Lung (tissue), 17 donors: ENCODE measurements at places on chromosomes 6 and 20.

GRCh38 chr6:84280639-84281038, 53.2 kb upstream of the CEP162 start:
- H3K27me3 ChIP-seq: no peaks in the 10 kb centered on the region
- no peak overlapping the region for H3K27ac ChIP-seq
- no peak overlapping the region for H3K4me3 ChIP-seq
- H3K36me3 ChIP-seq: no peaks in the 10 kb centered on the region

DNA sequence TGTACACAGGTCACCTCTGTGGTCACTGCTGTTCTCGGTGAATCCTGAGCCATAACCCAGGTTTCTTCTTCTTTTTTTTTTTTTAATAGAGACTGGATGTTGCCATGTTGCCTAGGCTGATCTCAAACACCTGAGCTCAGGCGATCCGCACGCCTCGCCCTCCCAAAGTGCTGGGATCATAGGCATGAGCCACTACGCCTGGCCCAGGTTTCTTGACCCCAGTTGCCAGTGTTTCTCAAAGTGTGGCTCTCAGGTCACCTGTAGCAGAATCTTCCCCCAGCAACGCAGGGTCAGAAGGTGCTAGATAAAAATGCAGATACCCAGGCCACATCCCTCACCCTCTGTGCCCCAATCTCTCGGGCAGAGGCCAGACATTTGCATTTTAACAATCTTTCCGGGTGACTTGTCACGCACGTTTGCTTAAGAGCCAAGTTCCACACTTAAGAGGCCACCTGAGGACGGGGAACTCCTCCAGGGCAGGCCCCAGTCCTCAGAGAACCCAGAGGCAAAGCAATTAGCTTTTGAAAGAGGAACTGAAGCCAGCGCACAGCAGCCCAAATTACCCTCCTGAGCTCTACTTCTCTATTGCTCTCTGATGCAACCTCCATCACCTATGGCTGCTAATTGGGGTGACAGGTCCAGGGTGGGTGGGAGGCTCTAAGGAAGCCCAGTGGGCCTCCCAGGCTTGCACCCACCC, 81.8 kb downstream of the NFATC2 start:
- H3K36me3 ChIP-seq: no peaks in the 10 kb centered on the region
- H3K27me3 ChIP-seq: no peaks in the 10 kb centered on the region
- no peak overlapping the region for H3K4me3 ChIP-seq
- DNase-seq: no peak
- H3K4me1 ChIP-seq: peaks cover 12% of the 10 kb centered on the region

GRCh38 chr6:90547079-90547478, 39.8 kb downstream of the MAP3K7 start:
- H3K27me3 ChIP-seq: no peaks in the 10 kb centered on the region
- H3K4me1 ChIP-seq: no peaks in the 10 kb centered on the region
- no peak overlapping the region for H3K4me3 ChIP-seq
- peaks cover 14% of the 10 kb centered on the region for H3K36me3 ChIP-seq
- no peak overlapping the region for H3K27ac ChIP-seq

GRCh38 chr6:57822896-57823358, 505.5 kb downstream of the PRIM2 start:
- DNase-seq: no peak
- no peak overlapping the region for H3K4me3 ChIP-seq
- peaks cover 8% of the 10 kb centered on the region for H3K27me3 ChIP-seq

- H3K4me3 ChIP-seq: no peak overlapping the region
- H3K36me3 ChIP-seq: no peaks in the 10 kb centered on the region
- H3K27me3 ChIP-seq: no peaks in the 10 kb centered on the region
- no peak for DNase-seq
These were observed 26.5 kb upstream of the ZFAND3 start for GRCh38 chr6:37793067-37793466.

GRCh38 chr6:66717801-66718200, 1010.8 kb upstream of the EYS start:
- DNase-seq: no peak
- no peaks in the 10 kb centered on the region for H3K27me3 ChIP-seq
- H3K36me3 ChIP-seq: no peaks in the 10 kb centered on the region
- no peak overlapping the region for H3K4me3 ChIP-seq

GRCh38 chr6:19175023-19175422, 662.1 kb upstream of the ID4 start:
- H3K27ac ChIP-seq: no peak overlapping the region
- no peak for DNase-seq
- no peaks in the 10 kb centered on the region for H3K36me3 ChIP-seq

GRCh38 chr6:44668976-44669934, 281.7 kb downstream of the CDC5L start:
- no peak overlapping the region for H3K4me3 ChIP-seq
- H3K4me1 ChIP-seq: no peaks in the 10 kb centered on the region
- no peaks in the 10 kb centered on the region for H3K27me3 ChIP-seq
- no peak overlapping the region for H3K27ac ChIP-seq
- peak; percentile 67 for DNase-seq
- no peaks in the 10 kb centered on the region for H3K36me3 ChIP-seq

DNA sequence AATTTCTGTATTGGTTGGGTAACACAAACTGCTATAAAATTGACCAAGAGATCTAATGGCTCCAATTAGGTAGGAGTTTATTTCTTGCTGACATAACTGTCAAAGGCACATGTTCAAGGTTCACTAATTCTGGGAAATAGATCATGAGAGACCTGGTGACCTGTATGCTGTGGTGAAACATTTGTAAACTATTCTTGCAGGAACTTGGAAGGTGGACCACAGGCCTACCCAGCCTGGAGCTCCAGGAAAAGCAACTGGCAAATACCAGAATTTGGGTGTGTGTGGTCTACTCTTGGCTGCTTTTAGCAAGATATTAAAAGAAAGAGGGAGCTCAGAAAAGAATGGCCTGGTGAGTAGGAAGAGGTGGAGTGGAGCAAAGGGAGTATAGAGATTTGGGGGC, 184.6 kb downstream of the QKI start:
- no peak for DNase-seq
- no peaks in the 10 kb centered on the region for H3K4me1 ChIP-seq
- H3K4me3 ChIP-seq: no peak overlapping the region
- H3K36me3 ChIP-seq: no peaks in the 10 kb centered on the region
- no peaks in the 10 kb centered on the region for H3K27me3 ChIP-seq

DNA sequence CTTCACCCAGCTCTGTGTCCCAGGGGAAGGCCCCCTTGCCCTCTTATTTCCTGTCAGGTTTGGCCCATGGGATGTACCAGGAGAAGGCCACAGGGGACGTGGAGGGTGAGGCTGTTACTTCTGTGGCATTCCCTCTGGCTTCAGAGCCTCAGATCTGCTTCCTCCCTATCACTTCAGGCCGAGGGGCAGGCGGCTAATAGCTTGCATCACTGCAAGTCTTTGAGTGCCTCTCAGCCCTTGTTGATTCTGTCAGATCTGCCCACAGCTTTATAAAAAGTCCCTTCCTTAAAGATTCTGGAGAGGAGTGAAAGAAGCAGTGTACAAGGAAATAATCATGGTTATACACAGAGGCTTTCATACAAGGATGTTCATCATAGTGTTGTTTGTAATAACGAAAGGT, 86.9 kb downstream of the LRFN2 start:
- no peaks in the 10 kb centered on the region for H3K27me3 ChIP-seq
- no peak overlapping the region for H3K27ac ChIP-seq
- peak; percentile 66 for DNase-seq
- H3K4me3 ChIP-seq: no peak overlapping the region
- H3K4me1 ChIP-seq: peaks cover 8% of the 10 kb centered on the region
- no peaks in the 10 kb centered on the region for H3K36me3 ChIP-seq

DNA sequence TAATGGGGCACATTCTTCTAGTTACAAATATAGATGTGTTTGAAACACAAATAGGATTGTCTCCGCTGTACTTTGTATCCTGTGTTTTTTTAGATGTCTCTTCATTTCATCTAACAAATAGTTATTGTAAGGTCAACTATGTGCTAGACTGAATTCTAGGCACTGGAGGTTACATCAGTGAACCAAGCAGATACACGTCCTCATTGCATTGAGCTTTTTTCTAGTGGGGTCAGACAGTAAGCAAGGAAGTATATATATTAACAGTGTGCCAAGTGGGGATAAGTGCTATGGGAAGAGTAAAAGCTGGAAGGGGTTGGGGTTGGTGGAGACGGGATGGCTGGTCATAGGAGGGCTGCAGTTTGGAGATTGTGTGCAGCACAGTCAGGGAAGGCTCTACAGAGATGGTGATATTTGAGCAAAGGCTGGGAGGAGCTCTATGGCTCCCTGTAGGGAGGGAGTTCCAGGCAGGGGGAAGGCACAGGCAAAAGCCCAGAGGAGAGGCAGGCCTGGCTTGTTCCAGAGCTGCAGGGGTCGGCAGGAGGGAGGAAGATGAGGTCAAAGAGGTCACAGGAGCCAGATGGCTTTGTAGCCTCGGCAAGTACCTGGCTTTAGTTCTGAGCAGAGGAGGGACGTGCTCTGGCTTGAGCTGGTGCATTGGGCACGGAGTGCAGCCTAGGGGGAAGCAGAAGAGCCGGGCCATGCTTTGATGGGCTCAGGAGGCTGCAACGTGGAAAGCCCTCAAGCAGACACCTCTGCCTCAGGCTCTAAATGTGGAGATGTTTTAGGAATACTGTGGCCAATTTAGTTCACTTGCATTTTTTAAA, 152.3 kb downstream of the ZDHHC14 start:
- no peak overlapping the region for H3K4me3 ChIP-seq
